ENCODE measurements at places on chromosomes 4 and X. TPM values are rescaled to one million over a fixed set of nuclear protein-coding genes. Genes with fewer than 3 reads are reported as not detected.

Gene CCDC120
- total RNA-seq: not detected

Gene SSX4B
- not detected for total RNA-seq

Gene ZBTB49
- total RNA-seq: 3.0 TPM

GRCh38 chrX:154487518-154488290, 1.3 kb upstream of the UBL4A start:
- no peaks in the 10 kb centered on the region for H3K27me3 ChIP-seq
- H3K27ac ChIP-seq: no peak overlapping the region
- DNase-seq: no peak
- H3K4me1 ChIP-seq: peaks cover 12% of the 10 kb centered on the region
- no peaks in the 10 kb centered on the region for H3K36me3 ChIP-seq
- no peak overlapping the region for H3K4me3 ChIP-seq

Gene DHX15
- total RNA-seq: 98.9 TPM
